ENCODE measurements at places on chromosomes 4 and X.

DNA sequence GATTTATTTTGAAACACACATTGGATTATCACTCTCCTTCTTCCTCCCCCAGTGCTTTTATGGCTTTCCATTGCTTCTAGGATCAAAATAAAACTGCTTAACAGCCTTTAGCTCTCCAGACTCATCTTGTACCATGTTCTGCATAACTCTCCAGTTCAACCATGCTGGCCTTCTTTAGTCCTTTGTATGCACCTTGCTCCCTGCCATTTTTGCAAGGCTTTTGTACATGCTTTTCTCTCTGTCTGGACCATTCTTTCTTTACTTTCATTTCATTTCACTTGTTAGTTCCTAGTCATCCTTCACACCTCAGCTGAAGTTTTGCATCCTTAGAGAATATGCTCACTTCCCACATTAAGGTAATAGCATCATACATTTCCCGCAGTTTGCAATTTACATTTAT lies 6.9 kb downstream of the ARFIP1 start:
- DNase-seq = no peak

DNA sequence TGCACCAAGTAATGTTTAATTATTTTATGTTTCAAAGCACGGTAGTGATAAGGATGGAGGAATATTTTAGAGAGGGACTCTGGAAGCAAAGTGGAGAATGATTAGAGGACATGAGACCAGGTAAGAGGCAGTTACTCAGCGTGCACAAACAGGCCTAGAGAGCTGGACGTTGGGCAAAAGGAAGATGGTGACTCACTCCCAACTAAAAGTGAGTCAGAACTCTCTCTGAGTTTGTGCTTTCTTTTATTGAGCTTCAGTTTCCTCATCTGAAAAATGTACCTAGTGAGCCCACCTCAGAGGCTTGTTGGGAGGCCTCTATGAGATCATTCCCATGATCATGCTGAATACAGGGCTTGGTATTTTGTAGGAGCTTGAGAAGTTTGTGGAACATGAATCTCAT lies 1.6 kb upstream of the ZC4H2 start:
- DNase-seq = no peak

DNA sequence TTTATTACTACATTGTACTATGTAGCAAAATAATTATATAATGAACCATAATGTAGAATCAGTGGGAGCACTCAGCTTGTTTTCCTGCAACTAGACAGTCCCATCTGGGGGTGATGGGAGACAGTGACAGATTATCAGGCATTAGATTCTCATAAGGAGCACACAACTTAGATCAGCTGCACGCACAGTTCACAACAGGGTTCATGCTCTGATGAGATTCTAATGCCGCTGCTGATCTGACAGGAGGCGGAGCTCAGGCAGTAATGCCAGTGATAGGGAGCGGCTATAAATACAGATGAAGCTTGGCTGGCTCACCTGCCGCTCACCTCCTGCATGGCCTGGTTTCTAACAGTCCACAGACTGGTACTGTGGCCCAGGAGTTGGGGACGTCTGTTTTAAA lies 199.2 kb downstream of the MAB21L2 start:
- DNase-seq = no peak

DNA sequence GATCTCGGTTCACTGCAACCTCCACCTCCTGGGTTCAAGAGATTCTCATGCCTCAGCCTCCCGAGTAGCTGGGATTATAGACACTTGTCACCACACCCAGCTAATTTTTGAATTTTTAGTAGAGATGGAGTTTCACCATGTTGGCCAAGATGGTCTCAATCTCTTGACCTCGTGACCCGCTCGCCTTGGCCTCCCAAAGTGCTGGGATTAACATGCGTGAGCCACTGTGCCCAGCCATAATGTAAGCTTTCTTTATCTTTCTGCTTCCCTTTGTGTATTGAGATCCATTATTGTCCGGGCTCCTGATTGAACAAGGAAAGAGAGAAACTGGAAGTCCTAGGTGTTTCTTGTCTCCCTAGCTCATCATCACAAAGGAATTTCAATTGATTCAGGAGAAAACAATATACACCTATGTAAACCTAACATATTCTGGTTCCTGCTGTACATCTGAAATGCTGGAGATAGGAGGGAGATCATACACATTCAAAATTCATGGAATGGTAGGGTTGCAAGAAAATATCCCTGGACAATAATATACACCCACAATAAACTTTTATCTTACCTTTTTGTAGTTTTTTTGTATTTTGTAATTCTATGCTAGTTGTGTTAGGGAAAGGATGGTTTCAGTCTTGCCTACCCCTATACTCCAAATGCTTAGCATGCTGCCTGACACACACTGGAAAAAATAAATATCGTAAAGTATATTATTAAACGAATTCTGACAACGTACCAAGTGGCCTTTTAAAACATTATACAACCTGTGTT lies 194.4 kb upstream of the HS3ST1 start:
- no peak for DNase-seq

DNA sequence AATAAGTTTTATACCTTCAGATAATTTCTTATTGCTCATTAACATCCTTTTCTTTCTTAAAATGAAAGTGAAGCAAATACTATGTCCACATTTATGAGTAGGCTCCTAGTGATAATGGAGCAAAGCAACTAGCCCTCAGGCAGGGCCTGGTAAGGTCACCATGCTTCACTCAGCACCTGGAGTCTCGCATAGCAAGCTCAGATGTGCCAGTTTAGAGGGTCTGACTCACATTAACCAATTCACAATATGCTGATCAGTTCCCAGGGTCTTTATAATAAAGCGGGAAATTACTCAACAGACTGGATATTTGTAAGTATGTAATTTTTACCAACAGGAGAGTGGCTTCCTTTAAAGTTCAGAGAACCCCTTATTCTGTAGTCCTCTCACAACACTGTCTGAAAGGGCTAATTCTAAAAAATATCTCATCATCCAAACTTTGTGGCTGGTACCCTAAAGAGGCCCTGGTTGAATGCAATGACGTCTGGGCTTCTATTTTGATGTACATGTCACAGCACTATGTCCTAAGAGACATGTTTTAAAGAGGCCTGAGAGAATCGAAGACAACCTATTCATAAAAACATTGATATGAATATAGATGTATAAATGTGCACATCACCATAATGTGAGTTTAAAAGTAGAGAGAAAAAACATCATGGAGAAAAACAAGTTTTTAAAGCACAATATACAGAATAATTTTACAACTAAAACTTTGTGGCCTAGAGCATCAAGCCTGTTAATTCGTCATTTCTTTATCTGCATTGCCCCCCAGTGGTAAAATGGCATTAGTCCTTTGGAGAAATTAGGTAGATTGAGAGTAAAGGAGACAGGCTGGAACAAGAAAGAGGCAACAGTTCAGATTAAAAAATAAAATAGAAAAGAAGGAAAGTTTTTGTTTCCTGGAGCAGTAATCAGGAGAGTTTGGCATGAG lies 44.3 kb downstream of the IL21 start:
- DNase-seq = no peak

GRCh38 chr4:70405765-70406164 lies 8.0 kb downstream of the OPRPN start:
- DNase-seq = no peak

DNA sequence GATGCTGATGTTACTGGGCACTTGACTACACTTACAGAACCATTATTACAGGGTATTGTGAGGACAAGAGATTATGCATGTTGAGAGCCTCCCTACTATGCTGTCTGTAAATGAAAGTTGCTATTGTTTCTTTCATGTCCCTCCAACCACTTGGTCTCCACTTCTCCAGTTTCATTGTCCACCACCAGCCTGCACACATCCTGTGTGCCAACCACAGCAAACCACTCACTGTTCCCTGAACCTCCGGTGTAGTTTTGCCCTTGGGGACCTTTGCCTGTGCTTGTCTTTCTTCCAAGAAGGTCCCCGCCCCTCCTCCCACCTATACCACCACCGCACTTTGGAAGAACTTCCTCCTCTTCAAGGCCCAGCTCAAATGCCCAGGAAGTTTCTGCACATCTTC lies 43.1 kb upstream of the AFF2 start:
- no peak for DNase-seq

Measured in activated CD8-positive, alpha-beta memory T cell treated with anti-CD3 and anti-CD28 coated beads for 1 hour (primary cell).